ENCODE measurements at places on chromosomes 1 and 21.

DNA sequence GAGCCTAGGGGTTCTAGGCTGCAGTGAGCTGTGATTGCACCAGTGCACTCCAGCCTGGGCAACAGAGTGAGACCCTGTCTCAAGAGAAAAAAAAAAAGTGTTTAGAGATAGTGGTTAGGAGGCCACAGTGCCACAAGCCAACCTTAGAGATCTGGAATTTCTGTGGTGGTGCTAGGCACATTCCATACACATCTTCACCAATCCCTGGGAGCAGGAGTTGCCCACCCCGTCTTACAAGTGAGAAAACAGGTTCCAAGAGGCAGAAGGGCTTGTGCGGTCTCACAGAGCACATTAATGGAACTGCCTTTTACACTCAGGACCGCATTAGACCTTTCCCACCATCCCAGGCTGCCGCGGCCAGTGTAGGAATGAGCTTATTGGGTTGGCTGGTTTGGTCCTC lies 93.2 kb downstream of the EPHB2 start:
- no peak for DNase-seq

DNA sequence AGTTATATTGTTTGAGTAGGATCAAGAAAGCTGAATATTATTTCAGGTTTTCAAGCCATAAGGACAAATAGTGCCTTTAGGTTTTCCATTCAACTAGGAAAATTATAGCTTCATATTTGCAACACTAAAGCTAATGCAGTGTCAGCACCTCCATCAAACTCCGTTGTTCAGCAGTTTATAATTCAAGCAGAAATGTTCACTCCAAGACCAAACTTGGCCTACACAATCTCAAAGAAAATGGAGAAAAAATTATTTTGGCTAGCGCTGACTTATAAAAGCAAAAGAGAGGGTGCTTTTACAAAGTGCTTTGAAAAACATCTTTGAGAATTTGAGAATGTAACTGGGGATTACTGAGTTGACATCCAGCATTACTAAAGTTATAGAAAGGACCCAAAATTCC lies 1.4 kb downstream of the SPAG17 start:
- no peak for DNase-seq

DNA sequence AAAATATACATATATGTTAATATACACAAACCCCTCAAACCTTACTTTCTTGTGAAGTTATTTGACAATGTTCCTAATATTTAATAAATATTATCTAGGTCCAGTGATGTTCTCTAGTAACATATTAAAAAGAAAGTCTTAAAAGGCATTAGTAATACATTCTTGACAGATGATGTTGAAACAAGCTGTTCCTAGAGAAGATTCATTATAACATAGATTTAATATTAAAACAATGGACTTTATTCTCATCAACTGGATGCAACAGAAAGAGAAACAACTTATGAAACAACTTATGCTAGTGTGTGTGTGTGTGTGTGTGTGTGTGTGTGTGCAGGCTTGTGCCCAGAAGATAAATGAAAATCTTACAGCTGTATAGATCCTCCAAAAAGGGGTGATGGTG lies 68.5 kb upstream of the PLXNA2 start:
- DNase-seq: no peak

DNA sequence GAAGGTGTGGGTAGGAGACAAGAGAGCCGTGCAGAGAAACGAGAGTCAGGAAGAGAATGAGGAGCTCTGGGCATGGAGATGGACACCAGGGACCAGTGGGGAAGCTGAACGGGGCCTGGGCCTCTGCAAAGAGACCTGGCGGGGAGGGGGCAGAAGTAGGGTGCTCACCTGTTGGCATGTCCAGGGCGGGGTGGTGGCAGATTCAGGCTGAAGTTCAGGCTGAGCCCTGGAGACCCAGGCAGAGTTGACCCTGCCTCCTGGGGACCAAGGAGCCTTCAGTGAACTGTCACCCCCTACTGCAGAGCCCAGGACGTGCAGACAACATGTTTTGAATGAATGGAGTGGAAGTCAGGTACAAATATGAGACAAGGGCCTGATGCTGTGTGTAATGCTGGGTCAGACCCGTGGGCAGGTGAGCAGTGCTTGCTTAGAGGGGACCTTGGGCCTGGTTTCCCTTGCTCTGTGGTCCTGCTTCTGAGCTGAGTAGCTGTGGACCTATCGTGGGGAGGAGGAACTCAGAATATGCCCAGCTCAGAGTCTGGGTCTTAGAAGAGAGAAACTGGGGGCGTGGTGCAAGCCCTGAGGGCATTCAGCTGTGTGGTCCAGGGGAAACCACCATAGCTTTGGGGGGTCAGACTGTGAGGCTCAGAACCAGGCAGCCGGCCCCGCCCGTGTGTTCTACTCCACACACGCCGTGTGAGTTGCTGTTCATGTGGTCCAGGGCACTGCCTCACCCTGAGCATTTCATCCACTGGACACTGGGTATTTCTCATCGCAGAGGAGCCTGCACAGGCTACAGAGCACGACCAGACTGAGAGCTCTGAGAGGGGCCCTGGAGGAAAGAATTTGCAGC lies 21.3 kb upstream of the UMODL1 start:
- no peak for DNase-seq

- no peak for DNase-seq
Observed at GRCh38 chr1:42936309-42937078, 22.2 kb downstream of the SLC2A1 start.

GRCh38 chr1:109625601-109626560 lies 6.2 kb downstream of the AMPD2 start:
- no peak for DNase-seq

GRCh38 chr1:228930479-228930957 lies 195.2 kb downstream of the RHOU start:
- DNase-seq: no peak

DNA sequence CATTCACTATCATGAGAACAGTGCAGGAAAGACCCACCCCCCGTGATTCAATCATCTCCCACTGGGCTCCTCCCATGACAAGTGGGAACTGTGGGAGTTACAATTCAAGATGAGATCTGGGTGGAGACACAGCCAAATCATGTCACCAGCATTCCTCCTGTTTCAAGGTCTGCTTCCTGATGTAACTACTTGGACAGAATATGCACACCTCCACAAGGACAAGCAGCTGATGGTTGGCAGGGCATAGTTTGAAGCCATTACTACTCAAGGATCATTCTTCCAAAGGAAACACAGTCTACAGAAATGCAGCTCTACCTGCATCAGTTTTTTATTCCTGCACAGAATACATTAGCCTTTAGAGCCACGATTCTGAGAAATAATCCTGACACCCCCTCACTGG lies 28.5 kb upstream of the RNF2 start:
- no peak for DNase-seq

- no peak for DNase-seq
Observed at GRCh38 chr1:2523891-2524609, 2.3 kb downstream of the PANK4 start.

DNA sequence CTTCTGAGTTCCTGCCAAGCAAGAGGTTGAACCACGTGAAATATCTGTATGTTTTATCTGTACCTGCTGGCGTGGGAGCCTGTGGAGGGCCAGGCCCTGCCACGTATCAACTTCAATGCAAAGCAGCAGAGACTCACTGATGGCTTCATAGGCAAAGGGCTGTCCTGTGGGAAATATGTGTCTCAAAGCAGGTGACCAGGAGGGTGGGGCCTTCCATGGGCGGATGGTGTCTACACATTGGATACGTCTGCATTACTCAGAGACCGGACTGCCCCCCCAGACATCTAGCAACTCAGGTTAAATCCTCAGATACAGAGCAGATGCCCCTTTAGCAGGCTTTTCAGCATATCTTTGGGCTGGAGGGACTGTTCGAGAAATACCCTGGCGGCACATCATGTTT lies 210.8 kb upstream of the C1orf174 start:
- DNase-seq: no peak

DNA sequence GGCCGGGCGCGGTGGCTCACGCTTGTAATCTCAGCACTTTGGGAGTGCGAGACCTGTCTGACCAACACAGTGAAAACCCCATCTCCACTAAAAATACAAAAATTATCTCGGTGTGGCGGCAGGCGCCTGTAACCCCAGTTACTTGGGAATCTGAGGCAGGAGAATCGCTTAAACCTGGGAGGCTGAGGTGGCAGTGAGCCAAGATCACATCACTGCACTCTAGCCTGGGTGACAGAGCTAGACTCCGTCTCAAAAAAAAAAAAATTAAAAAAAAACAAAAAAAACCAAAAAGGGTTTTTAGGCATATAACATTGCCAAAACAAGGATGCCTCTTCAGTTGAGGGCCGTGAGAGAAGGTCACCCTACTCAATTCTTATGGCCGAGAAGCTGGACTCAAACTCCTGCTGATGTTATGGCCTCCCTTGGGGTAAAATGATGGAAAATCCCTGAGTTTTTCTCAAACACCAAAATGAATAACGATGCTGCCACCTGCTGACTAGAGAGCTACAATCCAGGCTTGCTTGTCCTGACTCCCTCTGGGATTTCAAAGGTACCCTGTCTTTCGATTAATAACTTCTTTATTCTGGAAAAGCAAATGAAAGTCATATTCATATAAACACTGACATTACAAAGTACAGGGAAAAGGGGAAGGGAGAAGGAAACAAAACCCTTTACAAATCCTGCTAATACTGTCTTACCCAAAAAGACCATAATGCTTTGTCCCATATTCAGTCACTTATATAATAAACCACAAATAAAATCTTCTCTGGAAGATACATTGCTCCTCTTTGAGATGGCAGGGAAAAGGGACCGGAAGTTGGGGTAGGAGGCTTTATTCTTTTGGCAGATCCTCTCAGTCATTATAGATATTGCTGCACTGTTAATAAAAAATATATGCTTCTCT lies 10.7 kb downstream of the RAB42 start:
- DNase-seq: no peak

DNA sequence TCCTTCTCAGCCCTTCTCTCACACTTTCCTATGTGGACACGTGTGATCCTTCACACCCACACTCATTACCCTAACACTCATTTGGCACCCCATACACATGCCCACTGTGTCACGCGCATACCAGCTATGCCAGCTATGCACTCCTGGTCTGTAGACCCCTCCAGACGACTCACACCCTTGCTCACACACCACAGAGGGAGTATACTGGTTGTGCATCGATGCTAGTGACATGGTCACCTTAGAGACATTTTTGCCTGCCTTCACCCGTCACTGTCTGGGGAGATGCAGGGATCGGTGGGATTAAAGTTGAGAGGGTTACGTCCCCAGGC lies 8.3 kb upstream of the PPM1J start:
- DNase-seq: no peak

DNA sequence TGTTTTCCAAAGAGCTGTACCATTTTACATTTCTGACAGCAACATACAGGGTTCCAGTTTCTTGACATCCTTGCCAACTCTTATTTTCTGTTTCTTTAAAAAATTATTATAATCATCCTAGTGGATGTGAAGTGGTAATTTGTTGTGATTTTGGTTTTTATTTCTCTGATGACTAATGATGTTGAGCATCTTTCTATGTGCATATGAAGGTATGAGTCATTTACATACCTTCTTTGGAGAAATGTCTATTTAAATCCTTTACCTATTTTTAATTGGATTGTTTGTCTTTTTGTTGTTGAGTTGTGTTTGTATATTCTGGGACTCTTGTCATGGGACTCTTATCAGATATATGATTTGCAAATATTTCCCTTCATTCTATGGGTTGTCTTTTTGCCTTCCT lies 20.8 kb upstream of the MPC2 start:
- DNase-seq: no peak

DNA sequence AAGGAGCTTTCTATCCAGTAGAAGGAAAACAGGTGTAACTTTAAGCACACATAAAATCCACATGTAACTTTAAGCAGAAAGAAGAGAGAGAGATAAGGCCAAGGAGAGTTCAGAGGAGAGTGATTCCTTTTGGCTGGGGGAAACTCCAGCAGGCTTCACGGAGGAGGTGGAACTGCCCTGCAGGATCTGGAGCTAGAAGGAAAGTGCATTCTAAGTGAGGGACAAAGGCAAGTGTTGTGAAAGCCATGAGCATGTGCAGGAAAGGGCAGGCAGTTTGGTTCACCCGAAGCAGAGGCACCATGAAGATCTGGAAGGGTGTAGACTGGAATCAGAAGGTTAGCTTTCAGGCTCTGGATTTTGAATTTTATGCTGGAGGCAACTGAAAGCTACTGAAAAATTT lies 46.3 kb downstream of the GADD45A start:
- no peak for DNase-seq

DNA sequence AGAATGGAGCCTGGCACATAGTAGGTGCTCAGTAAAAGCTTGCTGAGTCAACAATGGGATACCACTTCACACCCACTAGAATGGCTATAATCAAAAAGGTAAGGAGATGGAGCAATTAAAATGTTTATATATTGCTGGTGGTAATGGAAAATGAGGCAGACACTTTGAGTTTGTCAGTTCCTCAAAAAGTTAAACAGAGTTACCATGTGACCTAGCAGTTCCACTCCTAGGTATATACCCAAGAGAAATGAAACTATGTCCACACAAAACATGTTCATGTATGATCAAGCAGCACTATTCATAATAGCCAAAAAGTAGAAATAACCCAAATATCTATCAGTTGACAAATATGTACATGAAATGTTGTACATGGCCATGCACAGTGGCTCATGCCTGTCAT lies 74.8 kb upstream of the ECE1 start:
- DNase-seq: no peak

DNA sequence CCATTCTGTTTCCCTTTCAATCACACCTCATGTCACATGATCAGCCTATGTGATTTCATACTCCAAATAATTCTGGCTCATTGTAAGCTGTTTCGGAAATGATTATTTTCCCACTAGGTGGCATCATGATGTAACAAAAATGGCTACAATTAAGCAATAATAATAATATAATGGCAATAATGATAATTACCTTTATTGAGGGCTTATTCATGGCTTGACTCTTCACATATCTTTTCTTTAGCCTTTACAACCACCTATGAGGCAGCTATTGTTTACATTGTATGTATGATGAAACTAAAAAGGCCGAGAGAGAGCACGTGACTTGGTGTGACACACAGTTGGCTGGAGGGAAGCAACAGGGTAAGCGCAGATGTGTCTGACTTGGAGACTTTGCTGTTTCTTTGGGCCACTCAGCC lies 12.5 kb upstream of the KPRP start:
- no peak for DNase-seq

DNA sequence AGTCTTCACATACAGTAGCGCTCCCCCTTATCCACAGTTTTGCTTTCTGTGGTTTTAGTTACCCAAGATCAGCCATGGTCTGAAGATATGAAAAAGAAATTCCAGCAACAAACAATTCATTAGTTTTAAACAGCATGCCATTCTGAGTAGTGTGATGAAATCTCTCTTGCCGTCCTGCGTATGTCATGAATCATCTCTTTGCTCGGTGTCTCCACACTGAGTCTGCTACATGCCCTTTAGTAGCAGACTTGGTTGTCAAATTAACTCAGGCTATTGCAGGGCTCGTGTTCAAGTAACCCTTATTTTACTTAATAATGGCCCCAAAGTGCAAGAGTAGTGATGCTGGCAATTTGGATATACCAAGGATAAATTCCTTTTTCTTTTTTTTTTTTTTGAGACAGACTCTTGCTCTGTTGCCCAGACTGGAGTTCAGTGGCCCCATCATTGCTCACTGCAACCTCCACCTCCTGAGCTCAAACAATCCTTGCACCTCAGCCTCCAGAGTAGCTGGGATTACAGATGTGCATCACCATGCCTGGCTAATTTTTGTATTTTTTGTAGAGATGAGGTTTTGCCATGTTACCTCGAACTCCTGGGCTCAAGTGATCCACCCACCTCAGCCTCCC lies 22.6 kb downstream of the PHACTR4 start:
- no peak for DNase-seq

Measured in NCI-H774 (cell line).